Activated CD4-positive, alpha-beta T cell treated with anti-CD3 and anti-CD28 coated beads for 36 hours (primary cell): ENCODE measurements at places on chromosomes 5 and 9. TPM values are rescaled to one million over a fixed set of nuclear protein-coding genes. Genes with fewer than 3 reads are reported as not detected.
A peak's percentile ranks its signal among the peaks of the same experiment; 100 is the strongest.

MARCHF11 gene
- total RNA-seq = not detected

RAPGEF6 gene
- total RNA-seq = 30.5 TPM

COX7C gene
- 438 TPM for total RNA-seq

TTC39B gene
- 26.4 TPM for total RNA-seq

PCDHA13 gene
- total RNA-seq = not detected

RNF183 gene
- 0.37 TPM for total RNA-seq

EIF4EBP3 gene
- 15.8 TPM for total RNA-seq

ZBTB6 gene
- total RNA-seq = 9.3 TPM

CHD1 gene
- 50.8 TPM for total RNA-seq

DNA sequence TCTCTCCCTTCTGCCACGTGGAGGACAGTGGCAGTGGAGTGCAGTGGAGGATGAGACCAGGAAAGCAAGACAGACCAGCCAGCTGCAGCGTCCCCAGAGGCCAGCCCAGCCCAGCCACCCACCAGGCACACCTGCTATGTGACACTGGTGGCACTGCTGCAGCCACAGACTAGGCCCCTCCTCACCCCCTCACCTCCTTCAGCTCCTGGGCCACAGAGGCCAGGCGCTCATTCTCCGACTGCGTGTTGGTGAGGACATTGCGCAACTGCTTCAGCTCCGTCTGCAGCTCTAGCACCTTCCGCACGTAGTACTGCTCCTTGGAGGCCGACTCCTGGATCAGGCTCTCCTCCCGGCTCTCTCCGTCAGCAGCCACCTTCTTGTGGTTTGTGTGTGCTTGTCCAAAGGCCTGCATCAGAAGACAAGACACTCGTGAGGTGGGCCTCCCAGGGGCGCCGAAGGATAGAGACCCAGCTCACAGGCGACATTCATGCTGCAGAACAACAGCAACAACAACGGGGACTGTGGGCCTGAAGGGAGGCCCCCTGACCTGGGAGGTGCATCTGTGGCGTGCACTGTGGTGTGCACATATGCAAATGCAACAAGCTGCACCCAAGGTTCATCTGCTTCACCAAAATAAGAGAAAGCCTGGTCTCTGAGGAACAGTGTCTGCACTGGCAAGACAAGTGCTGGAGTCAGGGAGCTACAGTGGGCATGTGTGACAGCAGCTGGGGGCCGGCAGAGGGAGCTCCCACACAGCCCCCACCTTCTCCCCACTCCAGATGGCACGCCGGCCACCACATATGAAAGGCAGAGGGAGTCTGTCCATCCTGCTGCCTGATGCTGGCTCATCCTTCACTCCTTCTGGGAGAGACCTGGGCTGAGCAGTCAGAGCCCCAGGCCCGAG lies 35.5 kb downstream of the BICD2 start:
- no peak for DNase-seq

GRCh38 chr5:158832096-158832685 lies 267.5 kb downstream of the EBF1 start:
- DNase-seq = no peak

DNA sequence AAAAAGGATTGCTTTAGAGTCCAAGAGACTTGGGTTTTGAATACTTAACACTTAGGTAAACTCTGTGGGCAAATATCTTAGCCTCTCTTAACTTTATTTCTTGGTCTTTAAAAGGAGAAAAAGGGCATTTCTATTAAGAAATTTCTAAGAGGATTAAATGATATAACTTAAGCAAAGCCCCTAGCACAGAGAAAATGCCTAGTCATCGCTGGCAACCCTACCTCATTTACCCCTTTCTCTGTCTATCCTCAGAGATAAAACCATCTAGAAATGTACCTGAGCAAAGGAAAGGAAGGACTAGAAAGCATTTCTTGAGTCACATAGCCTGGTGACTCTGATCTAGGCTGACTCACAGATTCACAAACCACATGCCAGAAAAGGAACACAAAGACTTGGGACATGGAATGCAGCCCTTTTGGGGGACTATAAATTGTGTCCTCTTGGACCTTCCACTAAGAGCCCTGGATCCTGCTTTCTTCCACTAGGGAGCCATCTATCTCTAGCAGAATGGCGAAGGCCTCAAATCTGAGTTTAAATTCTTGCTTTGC lies 120.6 kb downstream of the FOXD1 start:
- no peak for DNase-seq

DNA sequence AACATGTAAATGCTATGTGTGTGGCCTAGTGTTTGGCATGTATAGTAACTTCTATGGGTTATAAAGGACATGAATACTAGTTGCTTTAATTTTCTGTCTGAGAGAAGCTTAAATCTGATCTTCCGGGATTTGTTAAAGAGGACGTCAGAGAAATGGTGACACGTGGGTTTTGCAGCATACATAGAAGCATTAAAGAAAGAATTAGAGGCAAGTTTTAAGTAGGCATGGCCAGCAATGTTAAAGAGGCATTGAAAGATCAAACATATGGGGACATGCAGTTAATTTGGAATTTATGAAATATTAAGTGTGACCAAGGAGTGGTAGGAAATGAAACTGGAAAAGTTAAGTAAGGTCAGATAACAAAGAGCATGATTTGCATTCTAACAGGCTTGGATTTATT lies 311.4 kb upstream of the RIOK2 start:
- no peak for DNase-seq

GRCh38 chr9:2228132-2228531 lies 213.0 kb downstream of the SMARCA2 start:
- peak; percentile 59 for DNase-seq

DNA sequence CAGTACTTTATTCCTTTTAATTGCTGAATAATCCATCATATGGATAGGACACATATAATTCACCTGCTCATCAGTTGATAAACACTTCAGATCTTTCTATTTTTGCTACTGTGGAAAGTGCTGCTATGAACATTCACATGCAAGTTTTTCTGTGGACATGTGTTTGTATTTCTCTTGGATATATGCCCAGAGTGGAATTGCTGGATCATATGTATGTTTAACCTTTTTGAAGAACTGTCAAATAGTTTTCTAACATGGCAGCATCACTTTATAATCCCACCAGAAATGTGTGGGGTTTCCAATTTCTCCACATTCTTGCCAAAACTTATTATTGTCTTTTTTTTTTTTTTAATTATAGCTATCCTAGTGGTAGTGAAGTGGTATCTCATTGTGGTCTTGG lies 15.1 kb downstream of the CARTPT start:
- no peak for DNase-seq

- no peak for DNase-seq
Observed at GRCh38 chr9:128141604-128142003, 7.6 kb upstream of the LCN2 start.

DNA sequence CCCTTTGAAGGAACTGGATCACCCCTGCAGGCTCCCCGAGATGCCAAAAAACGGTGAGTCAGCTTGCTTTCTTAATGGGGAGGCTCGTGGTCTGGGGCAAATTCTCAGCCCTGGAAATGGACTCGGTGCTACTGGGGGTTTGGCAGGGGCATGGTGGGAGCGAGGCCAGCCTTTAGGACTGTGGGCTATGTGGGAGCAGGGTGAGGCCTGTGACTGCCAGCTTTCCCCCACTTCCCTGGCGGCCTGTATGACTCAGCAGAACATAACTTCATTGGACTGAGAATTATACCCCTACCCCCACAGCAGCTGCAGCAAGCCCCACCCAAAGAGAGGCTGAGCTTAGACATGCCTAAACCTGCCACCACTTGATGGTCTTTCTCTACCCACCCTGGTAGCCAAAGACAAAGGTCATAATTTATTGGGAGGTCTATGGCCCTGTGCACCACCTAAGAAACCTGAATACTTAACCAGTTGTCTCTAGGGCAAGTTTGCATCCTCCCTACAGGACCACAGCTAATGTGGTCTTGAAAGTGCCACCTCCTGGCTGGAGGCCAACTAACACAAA lies 325.3 kb downstream of the TLE1 start:
- DNase-seq = no peak

DNA sequence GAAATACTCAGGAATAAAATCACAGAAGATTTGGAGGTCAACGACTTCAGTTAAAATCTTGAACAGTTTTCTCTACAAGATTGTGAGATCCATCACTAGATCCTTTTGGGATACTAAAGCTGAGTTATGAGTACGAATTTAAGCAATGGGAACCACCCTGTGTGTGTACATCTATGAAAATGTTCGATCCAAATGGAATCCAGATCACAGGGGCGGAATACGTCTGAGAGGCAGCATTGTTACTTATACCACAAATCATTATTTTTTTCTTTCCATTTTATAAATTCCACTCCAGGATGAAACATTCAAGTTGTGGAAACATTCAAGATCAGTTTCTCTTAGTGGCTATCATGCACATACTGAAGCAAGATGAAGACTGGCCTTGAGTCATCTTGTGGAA lies 239.3 kb upstream of the PAPPA start:
- no peak for DNase-seq

DNA sequence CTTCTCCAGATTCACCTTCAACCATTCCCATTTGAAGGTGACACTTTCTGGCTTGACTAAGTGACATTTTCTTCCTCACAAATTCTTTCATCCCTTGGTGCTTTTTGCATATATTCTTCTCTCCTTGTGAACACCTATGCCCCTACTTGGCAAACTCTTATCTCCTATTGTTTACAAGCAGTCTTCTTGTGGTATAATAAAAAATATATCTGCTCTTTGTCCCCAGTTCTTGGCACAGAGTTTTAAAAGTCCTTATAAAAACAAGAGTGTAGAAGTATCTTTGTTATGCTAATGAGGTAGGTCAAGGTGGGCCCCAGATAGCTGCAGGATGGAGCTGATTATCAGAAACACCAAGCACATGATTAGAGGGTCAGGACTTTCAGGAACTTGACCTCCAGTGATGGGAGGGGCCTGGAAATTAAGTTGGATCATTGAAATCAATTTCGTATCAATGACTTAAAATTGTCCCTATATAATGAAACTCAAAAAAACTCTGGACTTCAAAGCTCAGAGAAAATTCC lies 38.0 kb downstream of the TMEM161B start:
- no peak for DNase-seq

DNA sequence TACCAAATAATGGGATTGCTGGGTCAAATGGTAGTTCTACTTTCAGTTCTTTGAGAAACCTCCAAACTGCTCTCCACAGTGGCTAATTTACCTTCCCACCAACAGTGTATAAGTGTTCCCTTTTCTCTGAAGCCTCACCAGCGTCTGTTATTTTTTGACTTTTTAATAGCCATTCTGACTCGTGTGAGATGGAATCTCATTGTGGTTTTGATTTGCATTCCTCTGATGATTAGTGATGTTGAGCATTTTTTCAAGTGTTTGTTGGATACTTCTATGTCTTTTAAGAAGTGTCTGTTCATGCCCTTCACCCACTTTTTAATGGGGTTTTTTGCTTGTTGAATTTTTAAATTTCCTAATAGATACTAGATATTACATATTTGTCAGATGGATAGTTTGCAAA lies 28.4 kb upstream of the SUSD1 start:
- no peak for DNase-seq

GRCh38 chr9:97504381-97505216 lies 3.1 kb downstream of the TMOD1 start:
- no peak for DNase-seq

- DNase-seq = no peak
Observed at GRCh38 chr9:89447416-89447815, 50.5 kb downstream of the SEMA4D start.

GRCh38 chr5:77249475-77249874 lies 39.0 kb downstream of the PDE8B start:
- no peak for DNase-seq

DNA sequence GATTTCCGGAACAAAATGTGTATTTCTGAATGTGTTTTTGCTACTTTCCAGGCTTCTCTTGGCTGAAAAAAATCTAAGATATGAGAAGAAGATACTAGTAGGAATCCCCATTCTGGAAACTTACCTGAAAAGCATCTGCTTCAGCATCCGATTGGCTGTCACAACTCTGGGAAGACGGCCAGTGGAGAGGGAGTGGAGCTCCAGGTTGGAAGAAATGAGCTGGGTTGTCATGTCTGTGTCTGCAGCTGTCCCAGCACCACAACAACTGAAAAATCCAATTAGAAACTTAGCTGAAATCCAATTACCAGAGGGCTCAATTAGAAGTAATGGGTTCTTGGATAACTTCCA lies 3.0 kb downstream of the PSMB7 start:
- no peak for DNase-seq

- DNase-seq = peak; percentile 60
Observed at GRCh38 chr5:132526290-132526973, 16.9 kb downstream of the IL5 start.

DNA sequence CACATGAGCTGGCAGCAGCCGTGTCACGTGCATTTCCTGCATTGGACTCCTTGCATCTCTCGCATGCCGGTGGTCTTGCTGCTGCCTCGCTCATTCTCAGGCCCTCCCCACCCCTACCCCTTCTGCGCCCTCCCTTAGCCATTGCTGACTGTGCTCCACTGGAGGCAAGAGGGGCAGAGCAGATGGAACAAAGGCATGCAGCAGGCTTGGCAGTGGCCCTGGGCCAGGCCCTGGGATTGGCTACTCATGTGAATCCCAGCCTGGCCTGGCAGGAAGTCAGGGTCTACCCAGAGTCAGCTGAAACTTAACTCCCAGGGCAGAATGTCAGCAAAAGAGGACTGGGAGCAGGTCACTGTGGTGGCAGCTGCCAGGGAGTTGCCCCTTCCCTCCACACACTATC lies 62.3 kb downstream of the TSTD2 start:
- DNase-seq = no peak

GRCh38 chr9:68714416-68715180 lies 9.6 kb downstream of the PIP5K1B start:
- DNase-seq = no peak

GRCh38 chr9:357560-357959 lies 142.9 kb downstream of the DOCK8 start:
- no peak for DNase-seq

GRCh38 chr5:88235346-88235745 lies 33.3 kb downstream of the TMEM161B start:
- no peak for DNase-seq

DNA sequence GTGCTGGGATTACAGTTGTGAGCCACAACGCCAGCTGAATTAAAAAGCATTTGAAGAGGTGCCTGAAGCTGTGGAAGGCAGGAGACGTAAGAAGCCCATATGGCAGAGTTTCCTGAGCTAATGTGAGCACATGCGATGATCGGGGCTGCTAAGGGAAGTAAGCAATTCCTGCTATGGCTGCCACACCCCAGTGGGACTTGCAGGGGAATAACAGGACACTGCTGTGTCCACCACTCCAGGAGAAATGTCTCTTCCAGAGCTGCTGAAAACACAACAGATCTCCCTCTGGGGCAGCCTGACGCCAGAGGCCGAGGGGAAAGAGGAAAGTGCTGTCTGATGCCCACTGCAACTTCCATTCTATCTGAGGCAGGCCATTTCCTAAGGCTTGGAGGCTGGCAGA lies 46.2 kb upstream of the ANKRD55 start:
- DNase-seq = no peak

- DNase-seq = no peak
Observed at GRCh38 chr9:92608909-92609445, 61.0 kb downstream of the IPPK start.

GRCh38 chr5:113448252-113448651 lies 13.5 kb upstream of the TSSK1B start:
- no peak for DNase-seq

DNA sequence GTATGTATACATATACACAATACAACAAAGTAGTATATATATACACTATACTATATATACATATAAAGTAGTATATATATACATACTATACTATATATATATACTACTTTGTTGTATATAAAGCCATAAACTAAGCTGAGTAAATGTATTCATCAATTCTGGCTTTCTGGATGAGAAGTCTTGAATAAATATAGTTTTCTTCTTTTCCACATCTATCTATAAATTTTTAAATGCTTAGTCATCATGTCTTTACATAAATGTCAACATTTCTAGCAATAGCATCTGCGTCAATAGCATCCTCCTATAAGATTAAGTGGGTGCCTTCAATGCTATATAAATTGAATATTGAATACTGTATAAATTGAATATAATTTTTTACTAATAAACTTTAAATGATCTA lies 63.1 kb upstream of the COX7C start:
- no peak for DNase-seq
